ENCODE measurements at places on chromosomes 6 and 20. TPM values are rescaled to one million over a fixed set of nuclear protein-coding genes. Genes with fewer than 3 reads are reported as not detected.

DNA sequence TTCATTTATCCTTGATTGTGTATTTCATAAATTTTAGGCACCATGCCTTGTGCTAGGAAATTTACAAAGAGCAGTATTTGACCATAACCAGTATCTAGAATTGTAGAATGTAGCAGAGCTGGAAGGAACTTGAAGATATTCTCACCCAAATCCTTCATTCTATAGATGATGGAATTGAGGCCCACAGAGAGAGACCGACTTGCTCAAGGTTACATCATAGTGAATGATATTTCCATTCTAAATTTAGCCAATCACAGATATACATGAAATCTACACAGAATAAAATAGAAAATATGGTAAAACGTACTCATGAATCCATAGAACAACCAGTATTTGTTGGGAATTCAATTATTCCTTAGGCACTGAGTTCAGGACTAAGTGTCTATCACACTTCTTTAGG, 10.9 kb upstream of the SGK1 start:
- no peaks in the 10 kb centered on the region for H3K36me3 ChIP-seq
- no peak overlapping the region for H3K27ac ChIP-seq
- no peaks in the 10 kb centered on the region for H3K4me1 ChIP-seq
- no peak for DNase-seq
- H3K4me3 ChIP-seq, result no peak overlapping the region
- H3K27me3 ChIP-seq, result no peaks in the 10 kb centered on the region

DNA sequence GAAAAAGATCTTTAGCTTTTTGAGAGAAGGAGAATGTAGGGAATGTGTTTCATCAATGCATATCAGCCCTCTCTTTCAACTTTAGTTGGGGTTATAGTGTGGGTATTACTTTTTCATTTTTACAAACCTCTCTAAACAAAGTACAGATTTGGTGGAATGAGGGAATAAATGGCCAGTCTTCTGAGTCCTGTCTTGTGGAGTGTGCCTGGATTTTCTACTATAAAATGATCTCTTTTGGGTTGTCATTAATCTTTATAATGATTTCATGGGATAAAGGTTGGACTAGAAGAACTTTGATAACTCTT, 209.3 kb downstream of the RNF144B start:
- no peak overlapping the region for H3K4me3 ChIP-seq
- H3K27me3 ChIP-seq, result peaks cover 1% of the 10 kb centered on the region
- no peak overlapping the region for H3K27ac ChIP-seq
- no peaks in the 10 kb centered on the region for H3K4me1 ChIP-seq

DNA sequence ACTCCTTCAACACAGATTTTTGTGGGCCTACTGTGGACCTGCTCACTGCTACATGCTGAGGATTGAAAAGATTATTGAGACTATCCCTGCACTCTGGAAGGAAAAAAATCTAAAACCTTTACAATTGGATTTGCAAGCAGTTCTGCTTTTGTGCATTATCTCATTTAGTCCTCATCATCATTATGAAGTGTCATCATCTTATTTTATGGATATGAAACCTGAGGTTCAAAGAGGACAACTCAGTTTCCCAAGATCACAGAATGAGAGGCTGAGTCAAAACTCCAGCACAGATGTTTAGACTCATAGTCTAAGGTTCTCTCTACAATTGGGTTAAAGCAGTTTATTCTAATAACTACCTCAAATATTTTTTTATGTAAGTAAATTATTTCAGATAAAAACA, 160.2 kb upstream of the MARCKS start:
- H3K4me1 ChIP-seq, result no peaks in the 10 kb centered on the region
- H3K4me3 ChIP-seq, result no peak overlapping the region
- DNase-seq, result no peak

DNA sequence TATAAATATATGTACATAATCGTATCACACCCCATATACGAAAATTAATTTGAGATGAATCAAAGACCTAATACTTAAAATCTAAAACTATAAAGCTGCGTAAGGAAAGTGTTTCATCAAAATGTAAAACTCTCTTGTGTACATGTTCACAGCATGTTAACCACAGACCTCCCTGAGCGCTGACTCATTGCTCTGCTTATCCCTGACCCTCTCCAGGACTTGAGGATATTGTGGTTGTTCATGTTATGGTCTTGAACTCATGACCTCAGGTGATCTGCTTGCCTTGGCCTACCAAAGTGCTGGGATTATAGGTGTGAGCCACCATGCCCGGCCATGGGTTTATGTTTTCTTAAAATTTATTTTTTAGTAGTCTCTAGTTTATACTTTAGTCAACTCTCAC, 14.2 kb downstream of the FAM83B start:
- H3K36me3 ChIP-seq, result no peaks in the 10 kb centered on the region
- DNase-seq, result no peak
- H3K27ac ChIP-seq, result no peak overlapping the region
- H3K4me3 ChIP-seq, result no peak overlapping the region
- H3K27me3 ChIP-seq, result no peaks in the 10 kb centered on the region
- no peaks in the 10 kb centered on the region for H3K4me1 ChIP-seq

DNA sequence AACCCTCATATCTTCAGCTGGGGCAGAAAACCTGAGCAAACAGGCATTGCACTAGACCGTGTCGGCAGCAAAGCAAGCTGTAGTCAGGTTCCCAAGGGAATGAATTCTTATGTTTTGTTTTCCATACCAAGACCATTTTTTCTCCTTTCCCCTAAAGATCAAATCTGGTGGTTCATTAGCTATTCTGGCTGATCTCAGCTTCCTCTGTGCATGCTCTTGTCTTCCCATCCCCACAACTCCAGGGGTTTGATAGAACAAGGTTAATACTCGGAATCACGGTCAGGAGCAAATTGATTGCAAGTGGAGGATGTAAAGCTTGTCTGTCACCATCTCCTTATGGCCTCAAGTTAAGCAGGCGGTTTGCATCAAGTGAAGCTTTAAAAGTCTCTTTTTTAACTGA, 778.8 kb downstream of the KIF16B start:
- H3K36me3 ChIP-seq, result no peaks in the 10 kb centered on the region
- no peak overlapping the region for H3K4me3 ChIP-seq
- no peak for DNase-seq
- no peak overlapping the region for H3K27ac ChIP-seq

GRCh38 chr6:43695215-43695966, 7.8 kb upstream of the MRPS18A start:
- no peak overlapping the region for H3K27ac ChIP-seq
- H3K4me1 ChIP-seq, result peaks cover 24% of the 10 kb centered on the region
- no peak overlapping the region for H3K4me3 ChIP-seq
- H3K36me3 ChIP-seq, result no peaks in the 10 kb centered on the region
- DNase-seq, result no peak
- H3K27me3 ChIP-seq, result no peaks in the 10 kb centered on the region

- no peaks in the 10 kb centered on the region for H3K27me3 ChIP-seq
- H3K36me3 ChIP-seq, result no peaks in the 10 kb centered on the region
- H3K4me3 ChIP-seq, result no peak overlapping the region
- H3K4me1 ChIP-seq, result peaks cover 11% of the 10 kb centered on the region
- H3K27ac ChIP-seq, result no peak overlapping the region
Observed at GRCh38 chr6:138953451-138953850, 34.6 kb downstream of the REPS1 start.

GRCh38 chr6:108295676-108296075, 822 bp downstream of the AFG1L start:
- no peaks in the 10 kb centered on the region for H3K27me3 ChIP-seq
- H3K27ac ChIP-seq, result no peak overlapping the region
- H3K4me3 ChIP-seq, result peak overlapping the region; percentile 72
- H3K36me3 ChIP-seq, result no peaks in the 10 kb centered on the region

GRCh38 chr6:144285798-144286502, 815 bp downstream of the UTRN start:
- H3K4me3 ChIP-seq, result peak overlapping the region; percentile 93
- peaks cover 14% of the 10 kb centered on the region for H3K4me1 ChIP-seq
- H3K27me3 ChIP-seq, result no peaks in the 10 kb centered on the region
- H3K36me3 ChIP-seq, result no peaks in the 10 kb centered on the region
- peak; percentile 74 for DNase-seq

- no peaks in the 10 kb centered on the region for H3K27me3 ChIP-seq
- no peaks in the 10 kb centered on the region for H3K36me3 ChIP-seq
- H3K4me1 ChIP-seq, result no peaks in the 10 kb centered on the region
- H3K4me3 ChIP-seq, result no peak overlapping the region
- no peak overlapping the region for H3K27ac ChIP-seq
Observed at GRCh38 chr6:98024359-98024758, 741.3 kb upstream of the MMS22L start.

- no peak for DNase-seq
- H3K4me3 ChIP-seq, result no peak overlapping the region
- no peak overlapping the region for H3K27ac ChIP-seq
- no peaks in the 10 kb centered on the region for H3K4me1 ChIP-seq
- no peaks in the 10 kb centered on the region for H3K36me3 ChIP-seq
Observed at GRCh38 chr20:4521170-4521968, 200.3 kb upstream of the PRND start.

DNA sequence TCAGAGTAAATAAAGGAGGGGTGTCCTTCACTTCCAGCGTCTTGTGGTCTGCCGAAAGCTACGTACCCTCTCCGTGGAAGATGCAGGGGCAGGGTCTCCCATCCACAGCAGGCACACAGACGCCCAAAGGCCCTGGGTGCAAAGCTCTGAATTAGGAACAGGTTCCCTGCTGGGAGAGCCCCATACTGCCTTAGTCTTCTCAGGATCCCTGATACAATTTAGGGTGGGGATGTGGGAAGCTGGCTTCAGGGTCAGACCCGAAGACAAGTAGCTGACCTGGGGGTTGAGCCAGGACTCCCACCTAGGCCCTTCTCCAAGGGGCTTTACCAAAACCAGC, 74.1 kb downstream of the TTLL2 start:
- no peak overlapping the region for H3K27ac ChIP-seq
- H3K4me3 ChIP-seq, result no peak overlapping the region
- H3K4me1 ChIP-seq, result no peaks in the 10 kb centered on the region
- DNase-seq, result no peak
- no peaks in the 10 kb centered on the region for H3K27me3 ChIP-seq

- no peaks in the 10 kb centered on the region for H3K27me3 ChIP-seq
- no peak overlapping the region for H3K4me3 ChIP-seq
- H3K4me1 ChIP-seq, result no peaks in the 10 kb centered on the region
- H3K36me3 ChIP-seq, result no peaks in the 10 kb centered on the region
- no peak overlapping the region for H3K27ac ChIP-seq
Observed at GRCh38 chr6:105097288-105097687, 82.5 kb downstream of the POPDC3 start.

DNA sequence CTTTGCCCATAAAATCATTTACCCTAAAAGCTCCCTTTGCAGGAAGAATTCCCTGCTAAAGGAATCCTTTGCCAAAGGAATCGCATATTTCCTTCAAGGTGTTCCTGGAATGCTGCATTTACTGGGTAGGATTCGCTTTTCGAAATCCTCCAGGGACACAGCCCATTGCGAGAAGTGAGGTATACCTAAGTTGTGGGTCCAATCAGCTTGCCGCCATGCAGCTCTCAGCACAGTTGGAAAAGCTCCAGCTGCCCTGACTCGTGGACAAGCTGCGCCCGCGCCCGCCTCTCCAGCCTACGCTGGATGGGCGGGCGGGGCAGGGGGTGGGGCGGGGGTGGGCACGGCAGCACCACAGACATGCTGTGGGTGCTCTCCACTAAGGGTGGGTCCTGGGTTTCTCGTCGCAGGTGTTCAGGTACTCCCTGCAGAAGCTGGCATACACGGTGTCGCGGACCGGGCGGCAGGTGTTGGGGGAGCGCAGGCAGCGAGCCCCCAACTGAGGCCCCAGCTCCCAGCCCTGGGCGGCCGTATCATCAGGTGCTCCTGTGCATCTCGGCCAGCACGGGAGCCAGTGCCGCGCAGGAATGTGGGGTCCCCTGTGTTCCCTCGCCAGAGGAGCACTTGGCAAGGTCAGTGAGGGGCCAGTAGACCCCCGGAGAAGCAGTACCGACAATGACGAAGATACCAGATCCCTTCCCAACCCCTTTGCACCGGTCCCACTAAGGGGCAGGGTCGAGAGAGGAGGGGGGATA, 1.4 kb downstream of the NNAT start:
- H3K36me3 ChIP-seq, result no peaks in the 10 kb centered on the region
- DNase-seq, result peak; percentile 44
- no peak overlapping the region for H3K27ac ChIP-seq
- H3K27me3 ChIP-seq, result no peaks in the 10 kb centered on the region
- peaks cover 48% of the 10 kb centered on the region for H3K4me1 ChIP-seq

DNA sequence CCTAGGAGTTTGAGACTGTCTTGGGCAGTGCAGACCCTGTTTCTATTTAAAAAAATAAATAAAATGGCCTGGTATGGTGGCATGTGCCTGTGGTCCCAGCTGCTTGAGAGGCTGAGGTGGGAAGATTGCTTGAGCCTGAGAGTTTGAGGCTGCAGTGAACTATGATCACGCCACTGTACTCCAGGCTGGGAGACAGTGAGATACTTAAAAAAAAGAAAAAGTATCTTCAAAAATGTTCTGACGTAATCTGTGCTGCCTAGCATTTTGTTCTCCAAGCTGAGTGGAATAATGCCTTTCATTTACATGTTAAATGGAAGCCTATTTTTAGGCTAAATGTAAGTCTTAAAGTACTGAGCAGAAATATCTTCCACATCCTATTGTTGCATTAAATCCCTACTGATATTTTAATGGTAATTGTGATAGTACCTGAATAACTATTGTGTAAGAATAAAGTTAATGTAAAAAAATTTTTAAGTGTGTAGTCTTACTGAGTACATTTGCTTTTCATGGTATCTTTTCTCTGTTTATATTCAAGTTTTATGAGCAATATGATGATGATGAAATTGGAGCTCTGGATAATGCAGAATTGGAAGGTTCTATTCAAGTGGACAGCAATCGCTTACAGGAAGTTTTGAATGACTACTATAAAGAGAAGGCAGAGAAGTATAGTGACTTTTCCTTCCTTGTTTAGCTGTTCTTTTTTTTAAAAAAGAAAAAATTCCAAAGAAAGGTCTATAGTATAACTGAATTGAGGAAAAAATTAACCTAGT, 4.2 kb upstream of the ZC2HC1B start:
- H3K4me3 ChIP-seq, result no peak overlapping the region
- DNase-seq, result no peak
- H3K27ac ChIP-seq, result no peak overlapping the region
- H3K36me3 ChIP-seq, result peaks cover 26% of the 10 kb centered on the region
- H3K27me3 ChIP-seq, result no peaks in the 10 kb centered on the region

GRCh38 chr6:11198663-11199603, 33.5 kb downstream of the NEDD9 start:
- peaks cover 7% of the 10 kb centered on the region for H3K36me3 ChIP-seq
- peaks cover 72% of the 10 kb centered on the region for H3K4me1 ChIP-seq
- peak overlapping the region; percentile 19 for H3K27ac ChIP-seq
- DNase-seq, result no peak

- no peak overlapping the region for H3K27ac ChIP-seq
- DNase-seq, result no peak
- H3K36me3 ChIP-seq, result no peaks in the 10 kb centered on the region
- no peak overlapping the region for H3K4me3 ChIP-seq
- H3K4me1 ChIP-seq, result no peaks in the 10 kb centered on the region
- no peaks in the 10 kb centered on the region for H3K27me3 ChIP-seq
Observed at GRCh38 chr20:61581825-61582188, 329.7 kb downstream of the CDH4 start.

The MMP24 gene
- total RNA-seq, result 0.32 TPM

The LRRC1 gene
- 10.6 TPM for total RNA-seq

The IBTK gene
- total RNA-seq, result 29.5 TPM

The C6orf118 gene
- total RNA-seq, result not detected

The FOXP4 gene
- 23.9 TPM for total RNA-seq

The CFAP206 gene
- total RNA-seq, result 0.21 TPM

The TAP1 gene
- total RNA-seq, result 18.8 TPM

The WFDC6 gene
- not detected for total RNA-seq

The HSPA12B gene
- total RNA-seq, result 6.6 TPM

The SRSF12 gene
- 0.18 TPM for total RNA-seq
